Right renal pelvis (tissue), 4 donors: ENCODE measurements at places on chromosomes 5 and 9.

GRCh38 chr5:172407241-172407691, 47.1 kb downstream of the SH3PXD2B start:
- DNase-seq: no peak

- no peak for DNase-seq
These were observed 14.9 kb downstream of the BRD3OS start for GRCh38 chr9:134040176-134040565.

DNA sequence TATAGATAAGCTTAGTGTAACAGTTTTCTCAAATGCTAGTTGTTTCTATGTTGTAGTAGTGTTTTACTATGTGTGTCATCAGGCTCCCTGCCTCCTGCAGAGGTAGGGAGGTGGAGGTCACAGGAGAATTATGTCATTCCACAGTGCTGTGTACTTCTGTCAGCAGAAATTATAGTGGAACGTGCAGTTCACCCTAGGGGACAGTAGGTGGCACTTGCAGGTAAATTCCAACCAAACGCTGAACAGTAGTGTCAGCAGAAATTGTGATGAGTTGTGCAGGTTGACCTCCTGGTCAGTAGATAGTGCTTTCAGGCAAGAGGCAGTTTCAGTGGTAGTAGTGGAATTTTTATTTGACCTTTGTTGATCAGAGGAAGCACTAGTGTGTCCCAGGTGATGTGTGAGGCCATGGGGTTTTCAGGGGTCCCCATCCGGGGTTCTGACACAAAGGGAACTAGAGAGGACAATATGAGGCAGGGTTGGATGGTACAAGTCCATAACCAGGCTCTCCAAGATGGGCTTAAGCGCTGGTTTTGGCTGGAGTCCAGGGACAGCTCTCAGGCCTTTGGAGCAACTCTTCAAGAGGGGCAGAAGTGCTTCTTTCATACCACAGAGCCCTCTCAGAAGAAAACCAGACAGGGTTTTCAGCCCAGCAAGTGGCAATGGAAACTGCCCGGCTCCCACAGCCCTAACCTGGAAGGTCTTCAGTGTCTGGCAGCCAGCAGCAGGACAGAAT, 402.9 kb downstream of the CYLC2 start:
- peak; percentile 15 for DNase-seq

GRCh38 chr9:89715318-89715858, 110.6 kb downstream of the GADD45G start:
- no peak for DNase-seq

DNA sequence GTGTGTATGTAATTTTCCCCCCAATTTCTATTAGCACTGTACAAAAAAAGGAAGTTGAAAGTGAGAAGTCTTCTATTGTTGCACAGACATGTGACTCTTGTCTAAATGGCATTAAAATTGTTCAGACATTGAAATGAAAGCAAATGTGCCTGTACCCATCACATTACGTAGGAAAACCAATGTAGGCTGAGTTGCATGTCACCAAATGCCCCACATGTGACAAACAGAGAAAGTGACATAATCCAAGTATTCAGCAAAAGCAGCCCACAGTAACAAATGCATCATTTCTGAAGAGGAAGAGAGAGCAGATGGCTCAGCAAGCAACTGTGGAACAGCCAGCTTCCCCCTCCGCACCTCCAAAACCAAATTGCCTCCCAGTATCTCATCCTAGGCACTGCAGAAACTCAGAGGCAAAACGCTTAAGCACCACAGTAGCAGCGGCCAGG, 161.5 kb upstream of the NR4A3 start:
- DNase-seq: no peak

GRCh38 chr5:134649163-134649835, 714 bp downstream of the SEC24A start:
- no peak for DNase-seq
